Uterus (tissue), 4 donors: ENCODE measurements at places on chromosomes 5 and 9.

DNA sequence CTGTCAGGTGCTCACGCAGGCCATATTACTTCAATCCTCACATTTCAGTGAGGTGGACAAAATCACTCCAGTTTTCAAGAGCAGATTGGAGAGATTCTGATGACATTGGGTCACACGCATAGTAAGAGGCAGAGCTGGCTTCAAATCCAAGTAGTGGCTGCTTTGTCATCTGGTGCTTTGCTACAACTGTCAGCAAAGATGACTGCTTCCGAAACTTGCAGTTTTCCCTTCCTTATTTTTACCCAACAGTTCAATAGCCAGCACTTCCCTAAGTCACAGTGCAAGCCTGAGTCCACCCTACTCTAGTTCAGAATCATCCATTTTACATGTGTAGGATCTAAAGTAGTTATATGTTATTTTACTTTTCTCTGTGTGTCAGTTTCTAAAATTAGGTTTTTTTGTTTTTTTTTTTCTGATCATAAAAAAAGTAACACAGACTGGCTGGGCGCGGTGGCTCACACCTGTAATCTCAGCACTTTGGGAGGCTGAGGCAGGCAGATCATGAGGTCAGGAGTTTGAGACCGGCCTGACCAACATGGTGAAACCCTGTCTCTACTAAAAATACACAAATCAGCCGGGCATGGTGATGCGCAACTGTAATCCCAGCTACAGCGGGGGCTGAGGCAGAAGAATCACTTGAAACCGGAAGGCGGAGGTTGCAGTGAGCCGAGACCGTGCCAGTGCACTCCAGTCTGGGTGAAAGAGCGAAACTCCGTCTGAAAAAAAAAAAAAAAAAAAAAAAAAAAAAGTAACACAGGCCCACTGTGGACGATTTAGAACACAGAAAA lies 49.6 kb downstream of the ANKDD1B start:
- DNase-seq = no peak

GRCh38 chr9:134632329-134632728 lies 9.3 kb upstream of the COL5A1 start:
- no peak for DNase-seq

DNA sequence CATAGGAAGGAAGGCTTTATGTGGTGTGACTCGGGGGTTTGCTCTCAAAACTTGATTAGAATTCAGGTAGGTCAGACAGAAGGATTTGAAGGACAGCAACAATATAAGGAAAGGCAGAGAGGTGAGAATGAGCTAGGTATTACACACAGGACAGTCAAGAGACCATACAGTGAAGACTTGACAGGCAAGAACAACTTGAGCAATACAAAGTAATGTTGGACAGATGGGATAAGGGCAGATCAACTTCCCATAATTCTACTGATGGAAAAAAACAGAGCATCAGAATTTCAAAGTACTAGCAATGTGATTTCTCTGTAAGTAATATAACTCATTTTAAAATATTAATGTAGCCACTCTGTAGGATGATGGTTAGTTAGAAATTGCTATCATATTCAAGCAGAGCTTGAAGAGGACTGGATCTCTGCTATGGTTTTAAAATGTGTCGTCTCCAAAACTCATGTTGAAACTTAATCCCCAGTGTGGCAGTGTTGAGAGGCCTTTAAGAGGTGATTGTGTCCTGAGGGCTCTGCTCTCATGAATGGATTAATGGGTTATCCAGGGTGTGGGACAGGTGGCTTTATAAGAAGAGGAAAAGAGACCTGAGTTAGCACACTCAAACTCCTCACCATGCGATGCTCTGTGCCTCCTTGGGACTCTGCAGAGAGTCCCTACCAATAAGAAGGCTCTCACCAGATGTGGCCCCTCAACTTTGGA lies 22.4 kb upstream of the HOMER1 start:
- DNase-seq = no peak

- no peak for DNase-seq
These were observed 64.5 kb downstream of the PAM start for GRCh38 chr5:102819634-102820033.

DNA sequence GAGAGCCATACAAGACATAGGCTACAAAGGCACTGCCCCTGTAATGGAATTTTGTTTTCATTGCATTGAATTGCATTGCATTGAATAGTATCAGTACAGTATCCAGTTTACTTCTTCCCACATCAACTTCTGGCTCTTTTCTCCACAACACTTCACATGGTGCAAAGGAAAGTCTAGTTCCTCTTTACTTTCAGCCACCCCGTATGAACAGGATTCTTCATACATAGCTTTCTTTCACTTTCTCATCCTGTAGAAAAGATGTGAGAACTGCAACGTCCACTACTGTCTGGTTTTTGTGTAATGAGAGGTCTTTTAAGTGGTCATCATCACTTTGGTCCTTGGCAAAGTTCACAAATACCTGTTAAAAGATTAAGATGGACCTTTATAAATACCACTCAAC lies 20.2 kb downstream of the NIPSNAP3B start:
- no peak for DNase-seq

GRCh38 chr5:175635854-175636584 lies 21.9 kb upstream of the HRH2 start:
- no peak for DNase-seq

DNA sequence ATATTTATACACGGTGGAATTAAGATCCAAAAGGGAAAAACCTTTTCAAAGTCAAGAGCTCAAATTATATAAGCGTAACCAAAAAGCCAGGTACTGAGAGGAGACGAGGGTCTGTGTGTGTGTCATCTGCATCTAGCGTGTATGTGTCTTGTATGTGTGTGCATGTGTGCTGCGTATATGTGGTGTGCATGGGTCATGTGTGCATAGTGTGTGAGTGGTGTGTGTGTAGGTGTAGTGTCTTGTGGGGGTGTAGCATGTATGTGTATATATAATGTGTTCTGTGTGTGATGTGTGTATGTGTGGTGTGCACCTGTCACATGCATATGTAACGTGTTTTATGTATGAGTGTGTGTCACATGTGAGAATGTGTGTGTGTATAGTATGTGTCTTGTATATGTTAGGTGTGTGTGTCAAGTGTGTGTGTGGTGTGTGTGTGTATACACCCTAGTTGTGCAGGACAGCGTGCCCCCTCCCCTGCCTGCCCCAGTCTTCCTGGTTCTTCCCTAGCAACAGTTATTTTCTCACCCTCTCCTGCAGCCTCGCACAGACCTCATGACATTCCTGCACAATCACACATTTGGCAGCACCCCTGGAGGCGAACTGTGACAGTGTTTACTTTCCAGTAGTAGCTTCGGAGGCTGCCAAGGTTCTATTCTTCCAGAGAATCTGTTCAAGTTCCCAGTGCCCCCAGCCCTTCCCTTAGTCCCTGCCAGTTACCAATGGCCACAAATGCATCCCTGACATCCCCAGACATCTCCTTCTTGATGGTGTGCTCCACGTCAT lies 27.1 kb upstream of the TNIP1 start:
- DNase-seq = no peak

DNA sequence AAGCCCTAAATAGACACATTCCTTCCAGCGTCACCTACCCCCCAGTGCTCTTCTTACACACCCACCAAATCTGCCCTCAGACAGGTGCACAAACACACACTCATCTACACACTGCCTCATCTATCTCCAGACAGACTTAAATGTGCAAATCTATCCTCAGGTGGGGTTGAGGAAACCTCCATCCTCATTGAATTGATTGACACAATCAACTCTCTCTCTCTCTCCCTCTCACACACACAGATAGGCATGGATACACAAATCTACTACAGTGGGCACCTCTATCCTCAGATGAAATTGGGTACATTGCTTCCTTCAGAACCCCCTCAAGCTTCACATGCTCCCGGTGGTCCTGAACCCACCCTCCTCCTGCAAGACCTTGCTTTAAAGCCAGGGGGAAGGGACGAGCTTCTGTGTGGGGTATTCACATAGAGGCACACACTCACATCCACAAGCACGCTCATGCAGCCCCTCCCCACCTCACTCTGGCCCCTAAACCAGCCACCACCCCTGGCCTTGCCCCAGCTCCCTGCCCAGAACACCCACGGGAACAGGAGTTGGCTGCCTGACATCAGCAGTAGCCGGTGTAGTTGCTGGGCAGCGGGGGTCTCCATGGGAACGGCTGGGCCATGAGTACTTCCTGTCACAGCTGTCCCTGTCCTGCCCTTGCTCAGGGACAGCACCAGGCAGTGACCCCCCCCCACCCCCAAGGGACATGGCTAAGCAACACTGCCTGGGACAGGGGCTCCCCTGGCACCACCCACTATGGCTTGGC lies 22.8 kb downstream of the PCDH1 start:
- DNase-seq = no peak

DNA sequence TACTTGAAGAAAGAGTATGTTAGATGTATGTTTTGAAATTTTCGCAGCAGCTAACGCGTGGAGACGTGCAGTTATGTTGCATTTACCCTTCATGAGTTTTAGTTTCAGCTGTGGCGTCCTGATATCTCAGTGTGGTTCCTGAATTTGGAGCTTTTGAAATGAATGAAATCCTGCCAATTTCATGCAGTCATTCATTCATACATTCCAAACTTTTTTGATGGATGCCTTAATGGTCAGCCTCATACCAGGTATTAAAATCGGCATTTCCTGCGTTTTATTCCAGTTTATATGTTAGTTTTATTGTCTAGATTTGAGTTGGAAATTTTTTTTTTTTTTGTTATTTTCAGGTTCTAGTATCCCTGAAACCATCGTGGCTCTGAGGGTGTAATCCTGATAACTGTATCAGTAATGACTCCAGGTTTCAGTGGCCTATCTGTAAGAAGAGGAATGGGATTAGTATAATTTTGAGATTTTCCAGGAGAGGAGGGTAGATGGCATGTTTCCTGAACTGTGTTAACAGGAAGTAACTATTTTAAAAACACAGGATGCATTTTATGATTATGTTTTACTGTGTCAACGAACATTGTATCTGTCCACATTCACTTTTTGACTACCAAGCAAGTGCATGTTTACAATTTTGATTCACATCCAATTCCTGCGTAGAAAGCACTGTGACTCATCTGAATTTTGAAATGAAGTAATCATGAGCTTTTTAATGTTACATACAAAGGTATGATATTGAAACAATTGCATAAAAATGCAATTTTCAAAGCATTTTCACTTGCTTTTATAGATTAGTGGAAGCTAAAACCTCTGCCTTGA lies 1.0 kb downstream of the FOCAD start:
- no peak for DNase-seq

- DNase-seq = no peak
These were observed 590.7 kb downstream of the ANXA1 start for GRCh38 chr9:73742412-73742811.

- DNase-seq = no peak
These were observed 11.4 kb upstream of the ZDHHC12 start for GRCh38 chr9:128735373-128735772.

DNA sequence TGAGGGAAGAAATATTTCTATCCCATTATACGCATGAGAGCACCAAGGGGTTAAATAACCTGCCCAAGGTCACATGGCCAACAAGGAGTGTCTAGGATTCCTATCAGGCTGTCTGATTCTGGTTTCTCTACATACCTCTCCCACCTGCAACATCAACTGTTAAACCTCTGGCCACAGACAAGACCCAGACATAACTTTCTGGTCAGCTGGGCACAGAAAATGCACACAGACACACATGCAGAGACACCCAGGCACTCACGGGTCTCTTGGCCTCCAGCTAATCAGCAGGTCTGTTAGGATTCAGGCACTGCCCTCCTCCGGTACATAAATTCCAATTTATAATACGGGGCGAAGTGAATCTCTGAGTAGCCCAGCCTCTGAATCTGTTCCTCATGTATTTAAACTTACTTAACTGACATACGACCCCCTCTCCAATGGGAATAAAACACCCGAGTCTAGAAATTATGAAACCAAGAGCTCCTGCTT lies 1.5 kb downstream of the SEPTIN8 start:
- no peak for DNase-seq

DNA sequence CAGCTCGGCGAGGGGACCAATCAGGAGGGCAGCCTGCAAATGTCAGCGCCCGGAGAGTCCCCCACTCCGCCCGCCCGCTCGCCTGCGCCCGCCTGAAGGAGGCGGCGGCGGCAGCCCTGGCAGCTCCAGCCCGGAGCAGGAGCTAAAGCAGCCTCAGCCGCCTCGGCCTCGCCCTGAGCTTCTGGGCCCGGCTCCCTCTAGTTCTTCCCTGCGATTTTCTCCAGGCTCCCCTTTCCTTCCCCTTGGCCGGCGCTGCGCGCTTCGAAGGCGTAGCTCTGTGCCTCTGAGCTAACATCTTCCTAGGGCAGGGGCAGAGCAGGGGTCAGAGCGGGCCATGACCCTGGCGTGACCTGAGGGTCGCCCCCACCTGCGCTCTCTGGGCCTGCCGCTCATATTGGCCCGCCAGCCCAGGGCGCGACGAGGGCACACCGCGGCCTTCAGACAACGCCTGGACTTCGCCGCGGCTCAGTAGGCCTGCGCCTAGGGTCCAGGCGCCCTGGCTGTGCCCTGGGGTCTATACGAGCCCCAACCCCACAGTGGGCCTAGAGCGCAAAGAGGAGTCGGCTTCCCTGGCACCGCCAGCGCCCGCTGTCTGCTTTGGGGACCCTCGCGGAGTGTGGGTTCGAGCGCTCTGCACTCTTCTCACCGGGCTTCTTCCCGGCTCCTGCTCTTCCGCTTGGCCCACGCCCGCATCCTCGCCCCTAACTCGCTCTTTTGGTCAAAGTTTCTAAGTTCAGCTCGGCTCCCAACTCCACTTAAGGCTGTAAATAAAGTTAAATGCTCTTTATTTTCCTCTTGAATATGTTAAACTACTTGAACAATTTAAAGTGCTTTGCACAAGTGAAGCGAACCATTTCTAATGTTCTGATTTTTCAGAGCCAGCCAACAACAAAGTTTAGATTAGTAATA lies 504 bp upstream of the OTP start:
- no peak for DNase-seq

DNA sequence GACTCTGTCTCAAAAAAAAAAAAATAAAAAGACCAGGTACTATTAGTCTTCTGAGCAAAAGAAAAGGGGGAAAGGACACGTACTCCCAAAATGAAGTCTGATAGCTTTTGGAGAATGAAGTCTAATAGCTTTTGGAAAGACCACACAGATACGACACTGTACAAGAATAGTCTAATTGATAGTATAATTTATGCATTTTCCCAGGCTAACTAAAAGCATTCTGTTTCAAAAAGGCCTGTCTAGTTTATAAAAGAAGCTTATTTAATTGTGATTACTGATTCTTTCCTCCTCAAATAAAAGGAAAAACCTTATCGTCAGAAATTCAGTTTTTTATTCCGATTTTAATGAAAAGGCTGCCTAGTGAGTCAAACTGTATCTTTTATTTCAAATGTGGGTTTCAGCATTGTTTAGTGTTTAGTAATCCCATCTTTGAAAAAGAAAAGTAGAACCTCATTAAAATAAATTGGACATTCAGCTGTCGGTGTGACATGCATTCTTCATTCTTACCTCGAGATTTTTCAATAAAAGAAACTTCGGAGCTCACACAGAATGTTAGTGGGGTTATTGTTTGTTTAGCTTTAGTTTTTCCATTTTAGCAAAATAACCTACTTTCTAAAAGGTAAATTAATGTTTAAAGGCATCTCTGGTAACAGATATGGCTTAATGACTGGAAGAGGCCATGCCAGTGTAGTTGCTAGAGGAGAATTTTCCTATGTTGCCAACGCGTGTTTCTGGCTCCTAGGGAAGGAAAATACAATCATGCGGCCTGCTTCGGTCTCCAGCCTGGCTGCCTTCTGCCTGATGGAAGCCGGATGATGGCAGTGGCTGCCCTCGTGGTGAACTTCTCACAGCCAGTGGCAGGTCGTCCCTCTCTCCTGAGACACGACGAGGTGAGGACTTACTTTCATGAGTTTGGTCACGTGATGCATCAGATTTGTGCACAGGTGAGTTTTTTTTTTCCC lies 70.0 kb downstream of the NLN start:
- no peak for DNase-seq
